ENCODE measurements at places on chromosomes 2 and 18.

DNA sequence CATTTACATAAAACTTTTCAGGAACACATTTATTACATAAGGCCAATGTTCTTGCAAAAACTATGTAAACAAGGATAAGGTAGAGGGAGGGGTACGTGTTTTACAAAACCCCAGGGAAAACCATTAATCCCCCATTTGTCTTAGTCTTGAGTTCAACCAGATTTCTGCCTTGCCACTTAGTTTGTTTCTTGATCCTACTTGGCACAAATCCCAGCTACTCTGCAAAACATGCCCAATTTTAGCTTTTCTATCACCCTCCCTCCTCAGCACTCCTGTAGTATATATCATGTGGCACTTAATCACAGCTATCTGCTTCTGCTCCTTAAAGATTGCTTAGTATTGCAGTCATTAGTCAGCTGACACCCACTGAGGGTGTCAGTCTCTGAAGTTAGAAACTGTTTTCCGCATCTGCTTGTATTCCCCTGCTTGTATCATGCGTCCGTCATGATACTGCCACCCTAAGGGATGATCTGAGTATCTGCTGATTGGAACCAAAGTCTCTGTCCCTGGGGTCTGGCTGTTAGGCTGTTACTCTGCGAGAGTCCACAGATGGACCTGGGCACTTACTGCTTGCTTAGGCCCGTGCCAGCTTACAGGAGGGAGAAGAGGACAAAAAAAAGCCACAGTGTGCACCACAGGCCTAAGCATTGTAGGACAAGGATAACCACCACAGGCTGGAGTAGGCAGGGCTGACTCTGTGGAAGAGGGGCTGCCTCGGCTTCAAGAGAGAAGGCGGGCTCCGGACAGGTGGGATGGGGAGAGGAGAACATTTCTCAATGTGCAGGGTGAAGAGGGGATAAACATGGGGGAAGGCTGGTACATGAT lies 82.2 kb downstream of the EPAS1 start:
- DNase-seq, result no peak

GRCh38 chr2:127397568-127398238 lies 9.9 kb upstream of the MAP3K2 start:
- no peak for DNase-seq

GRCh38 chr2:66581339-66582103 lies 146.6 kb downstream of the MEIS1 start:
- no peak for DNase-seq

GRCh38 chr18:63140038-63140450 lies 179.5 kb downstream of the BCL2 start:
- DNase-seq, result no peak

DNA sequence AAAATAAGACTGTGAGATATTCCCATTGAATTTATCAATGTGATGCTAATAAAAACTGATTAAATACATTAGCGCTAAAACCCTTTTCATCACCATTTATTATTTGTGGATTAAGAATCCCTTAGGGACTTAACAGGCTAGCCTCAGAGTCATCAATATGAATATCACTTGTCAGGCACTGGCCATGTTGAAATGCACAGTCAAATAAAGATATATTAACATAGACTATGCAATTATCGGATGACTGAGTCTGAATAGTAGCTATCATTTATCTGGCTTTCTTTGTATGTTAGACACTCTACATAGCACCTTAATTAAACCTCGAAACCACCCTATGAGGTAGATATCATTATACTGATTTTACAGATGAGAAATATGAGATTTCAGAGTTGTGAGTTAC lies 213.6 kb downstream of the RDH14 start:
- DNase-seq, result no peak

- peak; percentile 17 for DNase-seq
These were observed 23.9 kb upstream of the GPR155 start for GRCh38 chr2:174510583-174511189.

GRCh38 chr2:121561617-121562268 lies 31.1 kb downstream of the RNU4ATAC start:
- peak; percentile 44 for DNase-seq

DNA sequence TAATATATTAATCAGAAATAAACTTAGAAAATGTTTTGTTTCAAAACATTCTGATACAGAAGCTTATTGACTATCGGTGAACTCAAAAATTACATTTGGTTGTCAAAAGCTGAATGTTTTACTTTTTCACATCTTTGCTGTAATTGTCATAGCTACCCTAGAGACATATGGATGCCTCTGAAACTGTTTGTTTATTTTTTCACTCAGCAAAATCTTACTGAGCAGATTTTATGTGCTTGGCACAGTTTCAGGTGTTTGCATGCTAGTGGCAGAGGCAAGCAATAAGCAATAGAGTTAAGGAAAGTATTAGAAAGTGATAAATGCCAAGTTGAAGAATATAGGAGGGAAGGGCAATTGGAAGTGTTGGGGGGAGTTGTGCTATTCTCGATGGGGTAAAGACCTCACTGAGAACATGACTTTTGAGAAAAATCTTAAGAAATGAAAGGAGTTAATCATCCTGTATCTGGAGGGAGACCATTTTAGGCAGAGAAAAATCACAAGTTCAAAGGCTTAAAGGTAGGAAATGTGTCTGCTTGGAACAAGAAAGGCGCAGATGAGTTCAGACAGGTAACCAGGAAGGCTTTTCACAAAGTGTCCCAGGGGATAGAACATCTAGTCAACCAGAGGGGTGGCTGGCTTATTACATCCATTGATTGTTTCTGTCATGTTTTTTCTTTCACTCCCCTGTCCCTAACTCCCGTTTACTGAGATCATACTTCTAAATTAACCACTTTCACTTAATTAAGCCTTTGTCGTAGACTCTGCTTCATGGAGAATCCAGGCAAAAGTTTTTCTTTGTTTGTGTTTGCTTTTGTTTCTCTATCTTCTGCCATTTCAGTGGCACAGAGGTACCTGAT lies 27.2 kb upstream of the COBLL1 start:
- no peak for DNase-seq

DNA sequence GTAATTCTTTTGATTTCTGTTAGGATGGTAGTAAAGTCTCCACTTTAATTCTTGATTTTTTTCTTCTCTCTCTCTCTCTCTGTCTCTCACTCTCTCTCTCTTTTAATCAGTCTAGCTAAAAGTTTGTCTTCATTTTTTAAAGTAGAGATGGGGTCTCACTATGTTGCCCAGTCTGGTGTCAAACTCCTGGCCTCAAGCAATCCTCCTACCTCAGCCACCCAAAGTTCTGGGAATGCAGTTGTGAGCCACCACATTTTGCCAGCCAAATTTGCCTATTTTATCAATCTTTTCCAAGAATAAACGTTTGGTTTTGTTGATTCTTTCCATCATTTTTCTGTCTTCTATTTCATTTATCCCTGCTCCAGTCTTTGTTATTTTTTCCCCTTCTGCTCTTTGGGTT lies 23.9 kb upstream of the ACOXL start:
- no peak for DNase-seq

DNA sequence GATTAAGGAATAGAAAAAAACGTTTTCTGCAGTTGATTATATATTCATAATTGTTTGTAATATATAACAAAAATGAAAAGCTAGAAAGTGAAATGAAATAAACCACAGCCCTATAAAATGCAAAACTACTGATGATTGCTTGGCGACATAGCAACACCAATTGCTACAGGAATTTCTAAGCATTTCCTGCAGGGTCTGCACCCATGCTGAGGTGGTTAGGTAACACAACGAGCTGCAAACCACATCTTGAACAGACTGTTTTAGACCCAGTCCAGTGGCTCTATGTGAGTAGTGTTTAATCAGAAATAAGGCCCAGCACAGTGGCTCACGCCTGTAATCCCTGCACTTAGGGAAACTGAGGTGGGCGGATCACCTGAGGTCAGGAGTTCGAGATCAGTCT lies 17.2 kb upstream of the UGT1A9 start:
- DNase-seq, result no peak

DNA sequence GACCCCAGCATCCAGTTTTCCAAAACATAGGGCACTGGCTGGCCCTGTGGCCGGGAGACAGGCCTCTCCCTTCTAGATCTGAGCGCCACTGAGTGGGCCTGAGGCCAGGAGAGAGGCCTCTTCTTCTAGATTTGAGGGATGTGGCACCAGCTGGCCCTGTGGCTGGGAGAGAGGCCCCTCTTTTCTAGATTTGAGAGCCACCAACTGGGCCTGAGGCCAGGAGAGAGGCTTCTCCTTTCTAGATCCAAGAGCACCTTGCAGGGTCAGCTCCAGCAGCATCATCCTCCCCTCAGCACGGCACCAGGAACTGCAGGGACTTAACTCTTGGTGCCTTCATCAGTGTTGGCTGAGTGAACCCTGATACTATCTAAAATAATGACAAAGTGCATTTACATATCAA lies 114.3 kb upstream of the ALKAL2 start:
- DNase-seq, result no peak

DNA sequence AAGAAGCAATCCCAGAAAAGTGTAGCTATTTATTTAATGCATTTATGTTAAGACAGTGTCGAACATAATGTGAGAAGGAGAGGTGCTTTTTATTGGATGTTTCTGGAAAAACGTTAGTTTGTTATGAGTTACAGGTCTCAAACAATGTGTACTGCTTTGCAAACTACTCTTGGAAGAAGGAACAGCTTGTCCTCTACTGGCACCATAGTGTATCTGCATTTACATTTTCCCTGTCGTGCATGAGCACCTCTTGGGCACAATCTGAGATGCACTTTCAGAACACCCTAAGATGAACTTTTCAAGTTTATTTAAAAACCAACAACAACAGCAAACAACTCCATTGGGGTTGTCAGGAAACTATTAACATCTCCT lies 22.8 kb downstream of the CCNYL1 start:
- peak; percentile 70 for DNase-seq

- DNase-seq, result no peak
These were observed 60.5 kb downstream of the CUL3 start for GRCh38 chr2:224524657-224525056.

GRCh38 chr2:95311815-95312542 lies 14.8 kb downstream of the KCNIP3 start:
- DNase-seq, result no peak

- peak; percentile 58 for DNase-seq
These were observed 266.2 kb downstream of the TMX3 start for GRCh38 chr18:68448736-68449135.

GRCh38 chr2:160175169-160176134 lies 24.6 kb downstream of the ITGB6 start:
- DNase-seq, result no peak

DNA sequence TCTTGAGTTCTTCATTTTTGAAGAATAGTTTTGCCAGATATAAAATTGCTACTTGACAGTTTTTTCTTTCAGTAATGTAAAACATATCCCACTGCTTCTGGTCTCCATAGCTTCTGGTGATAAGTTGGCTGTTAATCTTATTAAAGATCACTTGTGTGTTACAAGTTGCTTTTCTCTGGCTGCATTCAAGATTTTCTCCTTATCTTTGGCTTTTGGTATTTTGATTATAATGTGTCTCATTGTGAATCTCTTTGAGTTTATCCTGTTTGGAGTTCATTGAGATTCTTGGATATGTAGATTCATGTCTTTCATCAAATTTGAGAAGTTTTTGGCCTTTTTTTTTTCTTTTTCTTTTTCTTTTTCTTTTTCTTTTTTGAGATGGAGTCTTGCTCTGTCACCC lies 20.2 kb upstream of the ADNP2 start:
- DNase-seq, result no peak

DNA sequence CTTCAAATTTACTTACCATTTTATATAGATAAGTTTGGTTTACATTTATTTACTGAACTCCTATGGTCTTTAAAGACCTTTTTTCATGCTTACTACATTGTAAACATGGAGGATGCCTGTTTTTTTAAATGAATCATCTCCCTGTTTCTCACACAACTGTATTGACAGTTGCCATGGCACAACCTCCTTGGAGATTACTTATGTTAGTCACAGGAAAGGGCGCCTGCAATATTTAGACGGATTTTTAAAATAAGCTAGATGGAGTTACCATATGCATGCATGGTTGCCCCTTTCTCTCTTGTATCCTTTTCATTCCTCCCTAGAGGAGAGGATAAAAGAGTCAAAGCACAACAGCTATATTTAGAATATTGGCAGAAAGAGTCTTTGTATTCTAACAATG lies 34.8 kb upstream of the CCDC102B start:
- peak; percentile 86 for DNase-seq

GRCh38 chr2:105261061-105261460 lies 19.5 kb downstream of the GPR45 start:
- peak; percentile 84 for DNase-seq

DNA sequence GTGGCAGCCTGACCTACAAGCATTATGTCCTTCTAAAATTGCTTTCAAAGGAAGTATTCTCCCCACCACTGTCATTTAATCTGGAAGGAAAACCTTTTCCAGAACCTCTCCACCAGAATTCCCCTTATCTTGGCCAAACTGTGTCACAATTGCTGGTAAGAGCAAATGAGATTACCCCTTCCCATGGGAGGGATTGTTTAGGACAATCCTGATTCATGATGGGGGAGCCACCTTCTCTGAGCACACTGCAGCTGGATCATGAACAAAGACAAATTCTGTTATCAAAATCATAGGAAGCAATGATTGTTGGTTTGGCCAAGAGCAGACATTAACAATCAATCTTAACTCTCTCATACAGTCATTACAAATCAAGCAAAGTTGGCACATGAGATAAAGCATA lies 18.1 kb upstream of the ATOH8 start:
- DNase-seq, result peak; percentile 48

- no peak for DNase-seq
These were observed 306.2 kb upstream of the KCNJ3 start for GRCh38 chr2:154392256-154392655.

- no peak for DNase-seq
These were observed 28.3 kb upstream of the MRO start for GRCh38 chr18:50848061-50848551.

DNA sequence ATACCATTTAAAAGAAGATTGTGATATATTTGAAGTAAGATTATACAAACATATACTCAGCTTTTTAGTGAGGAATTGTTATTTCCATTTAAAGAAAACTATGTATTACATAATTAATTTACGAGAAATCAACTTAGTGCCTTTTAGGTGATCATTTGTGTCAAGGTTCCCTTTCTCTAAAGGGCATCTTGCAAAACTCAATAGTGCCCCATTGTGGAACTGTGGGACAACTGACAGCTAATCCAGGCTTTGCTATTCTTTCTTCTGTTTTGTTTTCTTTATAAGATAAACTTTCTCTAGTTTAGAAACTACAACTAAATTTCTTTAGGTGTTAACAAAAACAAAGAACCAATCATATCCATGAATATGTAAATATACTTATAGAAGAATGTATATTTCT lies 24.3 kb upstream of the VIT start:
- peak; percentile 69 for DNase-seq

All from fibroblast of pulmonary artery (primary cell).